ENCODE measurements at places on chromosomes 4 and X. TPM values are rescaled to one million over a fixed set of nuclear protein-coding genes. Genes with fewer than 3 reads are reported as not detected.

SMIM9 gene
- not detected for total RNA-seq

TKTL1 gene
- total RNA-seq = not detected

- peak; percentile 94 for DNase-seq
Measured at GRCh38 chr4:5863461-5864113, 29.3 kb downstream of the CRMP1 start.

CXCL13 gene
- total RNA-seq = not detected

GRCh38 chr4:19993242-19993641, 258.5 kb upstream of the SLIT2 start:
- no peak for DNase-seq

- no peak for DNase-seq
Measured at GRCh38 chrX:1103360-1103759, 109.1 kb downstream of the CRLF2 start.

ZCCHC18 gene
- 1.1 TPM for total RNA-seq

GRCh38 chrX:82961129-82961528, 547.0 kb upstream of the POU3F4 start:
- DNase-seq = no peak

DNA sequence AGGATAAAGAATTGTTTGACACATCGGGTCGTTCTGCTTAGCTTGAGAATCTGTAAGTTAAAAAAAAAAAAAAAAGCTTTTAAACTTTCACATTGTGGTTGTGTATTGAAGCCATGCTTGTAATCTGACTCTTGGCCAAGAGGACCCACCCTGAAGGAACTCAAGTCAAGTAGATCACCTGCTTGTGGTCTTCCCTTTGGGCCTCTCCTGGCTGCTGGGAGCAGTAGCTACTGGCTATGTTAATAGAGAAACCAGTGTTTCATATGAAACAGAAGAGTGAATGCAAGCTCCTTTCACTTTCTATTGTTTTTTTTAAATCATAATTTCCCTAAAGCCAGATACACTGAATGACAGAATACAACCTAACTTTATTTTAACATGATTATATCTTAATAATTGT, 402.4 kb upstream of the NDST4 start:
- DNase-seq = no peak

DNA sequence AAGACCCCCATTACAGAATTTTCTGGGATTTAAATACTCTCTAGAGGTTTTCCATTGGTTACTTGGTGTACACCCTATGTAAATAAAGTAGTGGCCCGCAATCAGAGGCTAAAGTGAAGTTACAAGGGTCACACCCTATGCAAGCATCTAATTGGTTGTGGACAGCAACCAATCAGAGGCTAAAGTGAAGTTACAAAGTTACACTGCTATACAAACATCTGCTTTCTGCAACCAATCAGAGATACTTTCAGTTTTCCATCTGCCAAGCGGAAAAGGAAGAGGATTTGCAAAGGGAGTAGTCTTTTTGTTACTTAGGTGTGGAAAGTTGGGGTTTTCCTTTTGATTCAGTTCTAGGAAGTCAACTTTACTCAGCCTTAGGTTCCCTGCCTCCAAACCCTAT, 2.0 kb upstream of the ATRX start:
- no peak for DNase-seq

DNA sequence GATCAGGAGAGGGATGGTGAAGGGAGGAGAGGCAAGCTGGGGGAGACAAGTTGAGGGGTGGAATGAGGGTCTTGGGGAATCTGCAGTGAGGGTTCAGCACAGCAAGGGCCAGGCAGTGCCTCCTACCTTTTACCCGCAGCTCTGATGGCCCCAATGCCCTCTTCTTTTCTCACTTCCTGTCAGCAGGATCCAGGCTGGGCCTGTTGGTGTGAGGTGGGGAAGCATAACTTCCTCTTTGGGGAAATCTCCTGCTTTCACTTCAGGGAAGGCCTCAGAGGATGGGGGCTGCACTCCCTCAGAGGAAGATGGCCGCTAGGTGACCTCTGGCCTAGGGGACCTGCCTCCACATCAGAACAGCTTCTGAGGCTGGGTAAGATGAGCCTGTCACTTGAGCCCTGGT, 36.5 kb downstream of the EFNB1 start:
- no peak for DNase-seq

UGT8 gene
- not detected for total RNA-seq

SPP1 gene
- total RNA-seq = 16.2 TPM

DNA sequence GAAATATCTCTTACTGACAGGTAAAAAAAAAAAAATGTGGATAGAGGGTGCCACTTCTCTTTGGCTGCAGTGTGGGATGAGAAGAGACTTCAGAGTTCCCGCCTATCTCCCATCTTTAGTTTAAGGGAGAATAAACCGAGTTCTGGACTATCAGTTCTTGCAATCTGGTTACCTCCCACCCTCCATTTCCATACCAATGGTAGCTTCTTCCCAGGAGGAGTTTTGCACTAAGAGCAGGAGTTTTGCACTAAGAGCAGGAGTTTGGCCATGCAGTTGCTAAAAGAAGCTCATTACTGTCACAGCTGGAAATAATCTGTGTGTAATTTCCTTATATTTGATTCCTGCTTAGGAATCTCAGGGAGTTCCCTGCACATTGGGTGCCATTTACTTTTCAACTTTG, 10.8 kb upstream of the GUCY1B1 start:
- no peak for DNase-seq

GRCh38 chr4:155999725-156000124, 46.1 kb upstream of the CTSO start:
- peak; percentile 69 for DNase-seq

GRCh38 chr4:127988638-127989037, 23.4 kb downstream of the ABHD18 start:
- DNase-seq = no peak

GRCh38 chr4:107774681-107775080, 50.1 kb upstream of the SGMS2 start:
- DNase-seq = no peak

DNA sequence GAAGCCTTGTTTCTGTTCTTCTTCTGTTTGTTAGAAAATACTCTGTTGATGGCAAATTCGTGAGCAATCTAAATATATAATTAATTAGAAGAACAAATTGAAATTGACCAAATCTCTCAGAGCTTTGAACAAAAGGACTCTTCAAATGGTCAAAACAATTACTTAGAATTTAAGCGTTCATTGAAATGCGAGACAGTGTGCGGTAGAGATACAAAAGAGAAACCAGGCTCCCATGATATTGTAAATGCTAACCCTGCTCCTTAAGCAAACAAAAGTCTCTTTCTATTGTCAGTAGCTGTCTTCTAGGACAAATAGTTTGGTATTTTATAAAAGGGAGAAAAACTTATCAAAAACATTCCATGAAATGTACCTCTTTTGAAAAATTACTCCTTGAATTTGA, 453.4 kb upstream of the MAGEB2 start:
- DNase-seq = no peak

- peak; percentile 6 for DNase-seq
Measured at GRCh38 chrX:118594697-118595420, 99.2 kb downstream of the DOCK11 start.

ZNF141 gene
- total RNA-seq = 20.6 TPM

DLG3 gene
- total RNA-seq = 7.7 TPM

- peak; percentile 94 for DNase-seq
Measured at GRCh38 chr4:150224896-150225591, 146.8 kb downstream of the DCLK2 start.

SLC4A4 gene
- 24.8 TPM for total RNA-seq

RNF212 gene
- total RNA-seq = 7.1 TPM

TMEM35A gene
- total RNA-seq = 1.5 TPM

GRCh38 chr4:180156684-180157083, 2086.5 kb upstream of the TENM3 start:
- DNase-seq = no peak

TCEAL7 gene
- total RNA-seq = 6.5 TPM

DNA sequence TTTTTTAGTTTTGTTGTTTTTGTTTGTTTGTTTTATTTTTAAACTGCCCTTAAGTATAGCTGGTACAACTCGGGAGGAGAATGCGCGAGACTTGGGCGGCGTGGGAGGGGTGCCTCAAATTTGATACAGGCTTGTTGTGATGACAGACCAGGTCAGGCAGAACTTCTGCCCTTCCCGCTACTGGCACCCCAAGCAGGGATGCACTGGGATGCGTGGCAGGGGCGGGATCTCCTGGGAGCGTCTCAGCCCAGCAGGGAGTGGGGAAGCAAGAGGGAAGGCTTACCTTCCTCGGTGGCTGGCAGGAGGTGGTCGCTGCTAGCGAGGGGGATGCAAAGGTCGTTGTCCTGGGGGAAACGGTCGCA, 851 bp downstream of the SFRP2 start:
- no peak for DNase-seq

GRCh38 chr4:68489338-68489737, 42.1 kb downstream of the TMPRSS11E start:
- peak; percentile 18 for DNase-seq

DNA sequence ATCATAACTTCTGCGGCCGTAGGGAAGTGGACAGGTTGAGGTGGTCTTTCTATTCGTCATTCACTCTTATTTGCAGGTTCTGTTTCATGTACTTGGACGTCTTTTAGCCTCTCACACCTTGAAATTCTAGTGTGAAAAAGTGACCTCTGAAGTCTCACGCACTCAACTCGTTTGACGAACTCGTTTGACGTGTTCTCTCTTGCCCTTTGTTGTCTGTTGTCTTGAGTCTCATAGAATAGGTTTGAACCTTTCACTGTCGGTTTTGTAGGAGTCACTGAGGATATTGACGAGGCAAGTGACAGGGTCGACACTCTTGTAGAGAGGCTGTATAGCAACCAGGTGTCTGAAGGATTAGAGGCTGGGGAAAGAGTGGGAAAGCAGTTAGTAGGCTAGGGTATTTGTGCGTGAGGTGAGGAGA, 1.1 kb upstream of the PGRMC2 start:
- no peak for DNase-seq

ODAPH gene
- not detected for total RNA-seq

SNCA gene
- 0.29 TPM for total RNA-seq

DNA sequence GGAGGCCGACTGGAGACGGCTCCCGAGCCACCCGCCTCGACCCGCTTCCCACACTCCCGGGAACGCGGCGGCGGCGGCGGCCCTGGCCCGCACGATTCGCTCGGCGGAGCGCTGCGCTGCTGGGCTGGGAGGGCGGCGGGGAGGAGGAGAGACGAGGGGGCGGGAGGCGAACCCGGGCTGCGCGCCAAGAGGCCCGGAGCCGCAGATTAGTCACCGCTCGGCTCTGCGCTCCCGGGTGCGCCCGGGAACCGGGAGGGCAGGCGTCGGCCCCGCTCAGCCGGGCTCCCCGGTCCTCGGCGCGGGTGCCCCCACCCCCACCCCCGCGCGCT, 11.2 kb upstream of the BCOR start:
- DNase-seq = peak; percentile 99

PAGE2 gene
- not detected for total RNA-seq

GRCh38 chrX:18964026-18964425, 19.9 kb downstream of the PHKA2 start:
- no peak for DNase-seq

GRCh38 chrX:80306007-80306406, 114.2 kb upstream of the TENT5D start:
- DNase-seq = no peak

GRCh38 chrX:82676386-82676785, 831.7 kb upstream of the POU3F4 start:
- no peak for DNase-seq

GRCh38 chrX:3713225-3713936, at the start of gene PRKX:
PRKX (minus strand) TSS chrX:3713649; CDS start chrX:3713253, 396 bp downstream.
- peak; percentile 90 for DNase-seq

JCHAIN gene
- total RNA-seq = 2.2 TPM

DNA sequence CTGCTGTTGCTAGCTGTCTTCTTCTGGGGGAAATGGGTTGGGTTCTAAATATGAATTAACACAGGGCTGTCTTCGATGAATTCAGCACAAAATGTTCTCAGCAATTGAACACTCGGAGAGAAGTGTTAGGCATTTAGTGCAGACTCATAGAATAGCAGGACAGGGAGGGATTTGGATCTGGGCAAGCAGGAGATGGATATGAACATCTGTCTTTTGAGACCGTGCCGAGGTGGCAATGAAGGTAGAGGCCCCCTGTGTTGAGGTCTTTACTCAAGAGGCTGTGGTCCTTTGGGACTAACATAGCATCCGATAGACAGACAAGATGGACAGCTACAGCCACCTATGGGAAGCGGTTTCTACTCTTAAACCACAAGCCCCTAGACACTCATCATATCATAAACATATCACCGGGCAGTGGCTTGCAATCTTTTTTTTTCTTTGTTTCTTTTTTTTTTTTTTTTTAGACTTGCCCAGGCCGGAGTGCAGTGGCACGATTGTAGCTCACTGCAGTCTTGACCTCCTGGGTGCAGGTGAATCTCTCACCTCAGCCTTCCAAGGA, 6.7 kb downstream of the CD99 start:
- DNase-seq = no peak

DNA sequence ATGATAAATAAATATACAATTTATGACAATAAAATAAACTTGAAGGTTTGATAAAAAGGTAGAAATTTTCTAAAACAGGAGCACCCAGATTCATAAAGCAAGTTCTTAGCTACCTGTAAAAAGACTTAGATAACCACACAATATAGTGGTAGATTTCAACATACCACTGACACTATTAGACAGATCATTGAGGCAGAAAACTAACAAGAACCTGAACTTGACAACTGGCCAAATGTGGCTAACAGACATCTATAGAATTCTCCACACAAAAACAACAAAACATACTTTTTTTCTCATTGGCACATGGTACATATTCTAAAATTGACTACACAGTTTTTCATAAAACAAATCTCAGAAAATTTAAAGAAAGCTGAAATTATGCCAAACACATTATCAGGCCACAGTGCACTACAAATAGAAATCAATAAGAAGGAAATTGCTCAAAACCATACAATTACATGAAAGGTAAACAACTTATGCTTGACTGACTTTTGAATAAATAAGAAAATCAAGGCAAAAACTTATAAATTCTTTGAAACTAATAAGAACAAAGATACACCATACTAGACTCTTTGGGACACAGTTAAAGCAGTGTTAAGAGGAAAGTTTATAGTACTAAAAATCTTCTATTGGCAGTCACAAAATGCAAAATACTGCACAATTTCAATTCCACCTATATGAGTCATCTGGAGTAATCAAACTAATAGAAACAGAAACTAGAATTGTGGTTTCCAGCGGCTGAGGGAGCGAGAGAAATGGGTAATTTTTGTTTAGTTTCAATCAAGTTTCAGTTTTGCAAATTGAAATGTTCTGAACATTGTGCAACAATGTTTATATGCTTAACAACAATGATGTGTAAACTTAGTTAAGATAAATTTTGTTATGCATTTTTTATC, 925.6 kb downstream of the SH3BGRL start:
- DNase-seq = no peak

- DNase-seq = no peak
Measured at GRCh38 chr4:4439782-4440181, 52.9 kb downstream of the NSG1 start.

- peak; percentile 94 for DNase-seq
Measured at GRCh38 chr4:156971676-156972378, at the start of gene PDGFC. PDGFC (minus strand) TSS chr4:156971799; CDS start chr4:156970903, 896 bp downstream.

DNA sequence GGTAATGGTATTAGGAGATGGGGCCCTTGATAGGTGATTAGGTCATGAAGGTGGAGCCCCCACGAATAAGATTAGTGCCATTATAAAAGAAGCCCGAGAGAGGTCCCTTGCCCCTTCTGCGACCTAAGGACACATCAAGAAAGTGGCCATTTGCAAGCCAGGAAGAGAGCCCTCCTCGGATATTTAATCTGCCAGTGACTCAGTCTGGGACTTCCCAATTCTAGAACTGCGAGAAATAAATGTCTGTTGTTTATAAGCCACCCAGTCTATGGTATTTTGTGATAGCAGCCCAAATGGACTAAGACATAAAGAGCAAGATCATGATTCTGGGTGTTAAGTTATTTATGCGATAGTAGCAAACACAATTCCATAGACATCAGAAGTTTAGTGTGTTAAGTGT, 192.2 kb downstream of the LDB2 start:
- DNase-seq = no peak

XAGE2 gene
- total RNA-seq = not detected
